ENCODE measurements at places on chromosomes 4 and X. TPM values are rescaled to one million over a fixed set of nuclear protein-coding genes. Genes with fewer than 3 reads are reported as not detected.
A peak's percentile ranks its signal among the peaks of the same experiment; 100 is the strongest.

EPHA5 gene
- 0.12 TPM for total RNA-seq

BEX2 gene
- total RNA-seq = not detected

SMARCA1 gene
- total RNA-seq = 1.7 TPM

RENBP gene
- not detected for total RNA-seq

PHOX2B gene
- not detected for total RNA-seq

FAM236C gene
- not detected for total RNA-seq

CXCL3 gene
- 9.8 TPM for total RNA-seq

RASSF6 gene
- 1.6 TPM for total RNA-seq

TNMD gene
- not detected for total RNA-seq

- no peaks in the 10 kb centered on the region for H3K4me1 ChIP-seq
- DNase-seq = peak; percentile 51
- H3K4me3 ChIP-seq = no peak within 1 kb of the TSS
- H3K27ac ChIP-seq = no peak within 1 kb of the TSS
- no peaks in the 10 kb centered on the region for H3K36me3 ChIP-seq
These were observed at the start of gene IL1RAPL1 for GRCh38 chrX:28586981-28587551. Gene IL1RAPL1, plus strand, starts transcription at chrX:28587446.

DNA sequence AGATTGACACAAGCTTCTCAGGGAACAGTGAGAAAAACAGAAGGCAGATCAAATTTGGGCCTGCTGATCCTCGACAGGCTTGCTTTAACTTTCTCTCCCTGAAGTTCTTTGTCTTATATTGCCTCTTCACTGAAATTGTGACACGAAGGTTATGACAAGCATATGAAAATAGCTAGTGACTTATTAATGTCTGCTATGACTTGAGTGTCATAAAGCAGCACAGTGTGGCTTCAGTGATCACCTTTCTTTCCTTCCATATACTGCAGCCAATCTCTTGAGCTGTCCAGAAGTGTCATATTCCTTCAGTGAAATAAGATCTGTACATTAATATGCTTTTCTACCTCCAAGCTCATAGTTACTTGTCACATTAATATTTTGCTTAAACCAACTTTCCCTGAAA, 870.2 kb downstream of the C4orf33 start:
- no peak overlapping the region for H3K27ac ChIP-seq
- no peak overlapping the region for H3K4me3 ChIP-seq
- no peaks in the 10 kb centered on the region for H3K36me3 ChIP-seq

DNA sequence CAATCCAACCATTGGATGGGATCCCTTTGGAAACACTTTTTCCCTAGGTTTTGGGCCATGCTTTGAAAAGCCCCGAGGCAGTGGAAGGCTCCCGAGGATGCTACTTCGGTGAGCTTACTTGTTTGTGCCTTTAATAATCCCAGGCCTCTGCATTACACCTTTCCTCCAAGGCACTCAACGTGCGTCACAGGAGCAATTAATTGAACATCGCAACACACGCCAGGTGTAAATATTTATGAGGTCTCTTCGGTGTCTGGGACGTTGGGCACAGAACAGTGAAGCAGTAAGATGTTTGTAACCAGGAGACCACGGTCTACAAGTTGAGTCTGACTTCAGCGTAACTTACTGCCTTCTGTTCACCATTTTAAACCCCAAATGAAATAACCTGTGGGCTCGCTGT, 97.3 kb downstream of the CLNK start:
- H3K4me1 ChIP-seq = no peaks in the 10 kb centered on the region
- no peak overlapping the region for H3K4me3 ChIP-seq
- no peaks in the 10 kb centered on the region for H3K27me3 ChIP-seq
- H3K27ac ChIP-seq = no peak overlapping the region

- H3K4me3 ChIP-seq = no peak overlapping the region
- peak; percentile 52 for DNase-seq
- H3K36me3 ChIP-seq = peaks cover 10% of the 10 kb centered on the region
- H3K27ac ChIP-seq = no peak overlapping the region
These were observed 1.9 kb upstream of the PACRGL start for GRCh38 chr4:20698382-20698781.

- peak overlapping the region; percentile 92 for H3K27ac ChIP-seq
- H3K36me3 ChIP-seq = peaks cover 6% of the 10 kb centered on the region
- peak; percentile 64 for DNase-seq
These were observed 63.4 kb upstream of the MAB21L2 start for GRCh38 chr4:150518559-150518958.

- peak; percentile 97 for DNase-seq
- H3K27ac ChIP-seq = peak overlapping the region; percentile 59
- no peak overlapping the region for H3K4me3 ChIP-seq
- peaks cover 6% of the 10 kb centered on the region for H3K4me1 ChIP-seq
These were observed 43.4 kb downstream of the SHROOM2 start for GRCh38 chrX:9829308-9830267.

GRCh38 chr4:15809058-15809457, 30.9 kb downstream of the CD38 start:
- no peaks in the 10 kb centered on the region for H3K36me3 ChIP-seq
- no peak for DNase-seq
- H3K4me1 ChIP-seq = peaks cover 5% of the 10 kb centered on the region
- peaks cover 26% of the 10 kb centered on the region for H3K27me3 ChIP-seq
- no peak overlapping the region for H3K27ac ChIP-seq

DNA sequence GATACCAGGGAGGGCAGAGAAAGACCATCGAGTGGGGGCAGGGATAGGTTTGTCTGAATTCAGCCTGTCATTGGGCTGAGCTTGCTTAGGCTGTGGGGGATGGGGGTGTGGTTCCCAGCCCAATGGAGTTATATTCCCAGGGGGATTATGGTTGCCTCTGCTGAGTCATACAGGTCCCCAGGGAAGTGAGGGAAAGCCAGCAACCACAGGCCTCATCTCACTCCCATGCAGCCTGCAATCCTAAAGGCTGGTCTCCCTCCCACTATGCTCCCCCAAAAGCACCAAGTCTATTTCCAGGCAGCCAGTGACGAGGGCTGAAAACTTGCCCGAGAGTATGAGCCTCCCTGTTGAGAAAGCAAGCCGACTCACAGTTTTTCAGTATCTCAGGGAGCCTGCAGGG, 39.3 kb downstream of the AFM start:
- no peak overlapping the region for H3K27ac ChIP-seq
- no peak overlapping the region for H3K4me3 ChIP-seq
- DNase-seq = peak; percentile 90
- peaks cover 18% of the 10 kb centered on the region for H3K27me3 ChIP-seq
- no peaks in the 10 kb centered on the region for H3K36me3 ChIP-seq

DNA sequence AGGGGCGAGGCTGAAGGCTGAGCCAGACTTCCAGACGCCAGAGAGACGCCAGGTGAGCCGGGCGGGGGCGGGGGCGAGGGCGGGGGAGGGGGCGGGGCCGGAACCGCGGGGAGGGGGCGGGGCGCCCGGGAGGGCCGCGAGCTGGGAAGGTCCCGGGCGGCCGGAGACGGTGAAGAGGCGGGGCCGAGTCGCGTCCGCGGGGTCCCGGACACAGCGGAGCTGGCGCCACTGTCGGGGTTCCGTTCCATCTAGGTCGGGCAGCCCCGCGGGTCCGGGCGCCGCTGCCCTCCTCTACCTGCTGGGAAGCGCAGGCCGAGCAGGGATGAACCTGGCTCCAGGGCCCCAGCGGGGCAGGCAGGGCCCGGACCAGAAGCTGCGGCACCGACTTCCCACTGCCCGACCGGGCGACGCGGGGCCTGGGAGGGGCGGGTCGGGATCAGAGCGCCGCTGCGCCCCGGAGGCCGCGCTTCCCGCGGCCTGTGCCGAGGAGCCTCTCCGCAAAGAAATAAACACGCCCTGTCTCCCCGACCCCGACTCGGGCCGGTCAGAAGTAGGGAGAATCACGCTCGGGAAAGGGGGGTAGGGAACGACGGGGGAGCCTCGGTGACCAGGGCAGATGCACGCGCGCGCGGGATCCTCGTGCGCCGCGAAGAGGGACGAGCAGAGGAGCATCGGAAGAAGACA, 10.6 kb downstream of the HMX1 start:
- DNase-seq = no peak
- no peaks in the 10 kb centered on the region for H3K4me1 ChIP-seq
- no peaks in the 10 kb centered on the region for H3K36me3 ChIP-seq
- H3K4me3 ChIP-seq = no peak overlapping the region

GRCh38 chr4:40471923-40472322, 136.8 kb downstream of the CHRNA9 start:
- no peak for DNase-seq
- H3K27ac ChIP-seq = no peak overlapping the region
- H3K36me3 ChIP-seq = no peaks in the 10 kb centered on the region

DNA sequence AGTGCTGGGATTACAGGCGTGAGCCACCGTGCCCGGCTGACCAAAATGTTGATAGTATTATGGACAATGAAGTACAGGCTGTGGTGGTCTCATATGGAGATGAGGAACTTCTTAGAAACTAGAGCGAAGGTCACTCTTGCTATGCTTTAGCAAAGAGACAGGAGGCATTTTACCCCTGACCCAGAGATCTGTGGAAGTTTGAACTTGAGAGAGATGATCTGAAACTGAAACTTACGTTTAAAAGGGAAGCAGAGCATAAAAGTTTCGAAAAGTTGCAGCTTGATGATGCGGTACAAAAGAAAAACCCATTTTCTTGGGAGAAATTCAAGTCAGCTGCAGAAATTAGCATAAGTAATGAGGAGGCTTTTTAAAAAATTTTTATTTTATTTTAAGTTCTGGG, 8.5 kb upstream of the CTAG2 start:
- H3K4me1 ChIP-seq = no peaks in the 10 kb centered on the region
- H3K27ac ChIP-seq = no peak overlapping the region

GRCh38 chrX:80747832-80748231, 61.8 kb downstream of the BRWD3 start:
- H3K36me3 ChIP-seq = peaks cover 3% of the 10 kb centered on the region
- no peak overlapping the region for H3K4me3 ChIP-seq
- H3K4me1 ChIP-seq = no peaks in the 10 kb centered on the region

DNA sequence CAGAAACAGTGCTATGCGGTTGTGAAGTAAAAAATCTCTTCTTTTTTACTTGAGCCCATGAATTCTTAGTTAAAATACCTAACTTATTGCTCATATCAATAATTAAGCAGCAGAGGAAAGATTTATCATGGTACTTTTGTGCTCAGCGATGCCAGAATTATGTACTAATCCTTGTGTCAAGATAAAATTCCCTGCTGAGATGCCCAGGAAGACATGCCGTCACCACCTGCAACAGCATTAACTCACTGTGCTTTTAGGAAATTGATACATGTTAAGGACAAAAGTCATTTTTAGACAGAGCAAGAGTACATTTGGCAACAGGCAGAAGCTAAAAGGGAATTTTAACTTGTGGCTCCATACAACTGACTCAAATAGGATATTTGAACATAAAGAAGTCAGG, 138.9 kb downstream of the NPNT start:
- no peaks in the 10 kb centered on the region for H3K27me3 ChIP-seq
- H3K36me3 ChIP-seq = no peaks in the 10 kb centered on the region
- no peak overlapping the region for H3K27ac ChIP-seq
- peak; percentile 7 for DNase-seq

- H3K36me3 ChIP-seq = no peaks in the 10 kb centered on the region
- no peak overlapping the region for H3K4me3 ChIP-seq
- H3K27ac ChIP-seq = no peak overlapping the region
- H3K27me3 ChIP-seq = peaks cover 56% of the 10 kb centered on the region
- H3K4me1 ChIP-seq = no peaks in the 10 kb centered on the region
- DNase-seq = no peak
These were observed 146.3 kb upstream of the RPS6KA3 start for GRCh38 chrX:20412871-20413486.

DNA sequence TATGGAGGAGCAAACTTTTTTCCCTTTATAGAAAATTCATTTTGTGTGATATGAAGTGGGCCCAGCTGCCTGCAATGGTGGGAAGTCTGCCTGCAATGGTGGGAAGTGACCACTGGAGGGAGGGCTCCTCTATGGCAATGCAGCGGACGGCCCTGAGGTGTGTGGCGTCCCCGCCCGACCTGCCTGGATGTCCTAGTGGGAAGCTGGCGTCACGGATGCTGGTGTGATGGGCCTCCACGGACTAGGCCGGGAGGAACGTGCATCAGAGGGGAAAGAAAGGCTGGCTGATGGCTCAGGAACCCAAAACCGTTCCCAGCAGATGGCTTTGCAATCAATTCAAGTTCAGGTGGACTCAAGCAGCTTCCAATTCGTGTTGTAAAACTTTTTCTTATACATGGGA, 177.9 kb downstream of the AFAP1 start:
- H3K27ac ChIP-seq = no peak overlapping the region
- H3K4me3 ChIP-seq = no peak overlapping the region
- H3K27me3 ChIP-seq = no peaks in the 10 kb centered on the region
- peaks cover 23% of the 10 kb centered on the region for H3K36me3 ChIP-seq
- DNase-seq = peak; percentile 28
- H3K4me1 ChIP-seq = no peaks in the 10 kb centered on the region

- H3K36me3 ChIP-seq = no peaks in the 10 kb centered on the region
- no peaks in the 10 kb centered on the region for H3K4me1 ChIP-seq
- DNase-seq = no peak
These were observed 14.1 kb downstream of the MFAP3L start for GRCh38 chr4:170011921-170012628.

GRCh38 chr4:10454726-10455125, 2.5 kb downstream of the ZNF518B start:
- H3K27ac ChIP-seq = no peak overlapping the region
- H3K4me3 ChIP-seq = no peak overlapping the region
- H3K4me1 ChIP-seq = no peaks in the 10 kb centered on the region
- no peaks in the 10 kb centered on the region for H3K27me3 ChIP-seq

GRCh38 chrX:9873952-9874351, 87.7 kb downstream of the SHROOM2 start:
- H3K36me3 ChIP-seq = peaks cover 5% of the 10 kb centered on the region
- H3K27me3 ChIP-seq = no peaks in the 10 kb centered on the region
- peaks cover 27% of the 10 kb centered on the region for H3K4me1 ChIP-seq

DNA sequence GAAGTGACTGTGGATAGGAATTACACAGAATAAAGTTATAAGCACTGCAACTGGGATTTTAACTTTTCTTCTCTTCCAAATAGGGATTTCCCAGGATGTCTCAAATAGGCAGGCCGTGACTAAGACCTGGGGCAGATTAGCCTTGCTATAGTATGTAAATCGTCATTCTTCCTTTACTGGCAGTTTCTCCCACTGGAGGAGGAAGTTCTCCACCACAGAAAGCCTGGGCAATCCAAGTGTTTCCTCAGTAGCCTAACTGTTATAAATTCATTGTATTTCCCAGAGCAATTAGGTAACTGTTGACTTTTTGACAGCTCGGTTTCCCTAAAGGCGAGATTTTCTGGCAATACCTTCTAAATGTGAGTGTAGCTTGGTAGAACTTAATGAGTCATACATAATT, at the start of gene TNIP3:
Gene TNIP3, minus strand, starts transcription at position 31 of the 400 bp plus-strand sequence. CDS start 196 bp downstream, outside the sequence.
- peaks cover 24% of the 10 kb centered on the region for H3K4me1 ChIP-seq
- no peaks in the 10 kb centered on the region for H3K36me3 ChIP-seq
- H3K27ac ChIP-seq = peak within 1 kb of the TSS; percentile 68
- H3K4me3 ChIP-seq = peak within 1 kb of the TSS; percentile 44
- DNase-seq = peak; percentile 92

GRCh38 chrX:150984169-150984824, 1.2 kb downstream of the HMGB3 start:
- no peak for DNase-seq
- peak overlapping the region; percentile 63 for H3K27ac ChIP-seq
- peaks cover 14% of the 10 kb centered on the region for H3K4me1 ChIP-seq

- H3K4me3 ChIP-seq = no peak overlapping the region
- H3K4me1 ChIP-seq = peaks cover 19% of the 10 kb centered on the region
These were observed 15.6 kb downstream of the RUFY3 start for GRCh38 chr4:70737409-70737808.
